ENCODE measurements at places on chromosomes 11 and 22.

- no peak for DNase-seq
Observed at GRCh38 chr11:58845386-58845785, 882 bp upstream of the GLYATL2 start.

GRCh38 chr11:111063726-111064517 lies 181.6 kb upstream of the POU2AF2 start:
- DNase-seq = no peak

DNA sequence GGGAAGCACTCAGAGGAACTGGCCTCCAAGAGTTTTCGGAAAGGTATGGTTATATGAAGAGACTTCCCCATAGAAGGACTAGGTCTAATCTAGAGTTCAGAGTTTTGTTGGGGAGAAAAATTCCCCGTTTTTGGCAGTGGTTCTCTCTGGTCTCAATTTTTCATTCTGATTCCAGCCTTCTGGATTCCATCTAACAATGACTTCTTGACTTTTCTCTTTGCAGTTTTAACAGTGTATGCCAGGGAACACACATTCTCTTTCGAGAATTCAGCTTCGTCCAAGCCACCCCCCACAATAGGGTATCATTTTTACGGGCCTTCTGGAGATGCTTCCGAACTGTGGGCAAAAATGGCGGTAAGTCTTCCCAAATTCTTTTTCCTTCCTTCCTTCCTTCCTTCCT lies 115.6 kb downstream of the CSTPP1 start:
- DNase-seq = no peak

DNA sequence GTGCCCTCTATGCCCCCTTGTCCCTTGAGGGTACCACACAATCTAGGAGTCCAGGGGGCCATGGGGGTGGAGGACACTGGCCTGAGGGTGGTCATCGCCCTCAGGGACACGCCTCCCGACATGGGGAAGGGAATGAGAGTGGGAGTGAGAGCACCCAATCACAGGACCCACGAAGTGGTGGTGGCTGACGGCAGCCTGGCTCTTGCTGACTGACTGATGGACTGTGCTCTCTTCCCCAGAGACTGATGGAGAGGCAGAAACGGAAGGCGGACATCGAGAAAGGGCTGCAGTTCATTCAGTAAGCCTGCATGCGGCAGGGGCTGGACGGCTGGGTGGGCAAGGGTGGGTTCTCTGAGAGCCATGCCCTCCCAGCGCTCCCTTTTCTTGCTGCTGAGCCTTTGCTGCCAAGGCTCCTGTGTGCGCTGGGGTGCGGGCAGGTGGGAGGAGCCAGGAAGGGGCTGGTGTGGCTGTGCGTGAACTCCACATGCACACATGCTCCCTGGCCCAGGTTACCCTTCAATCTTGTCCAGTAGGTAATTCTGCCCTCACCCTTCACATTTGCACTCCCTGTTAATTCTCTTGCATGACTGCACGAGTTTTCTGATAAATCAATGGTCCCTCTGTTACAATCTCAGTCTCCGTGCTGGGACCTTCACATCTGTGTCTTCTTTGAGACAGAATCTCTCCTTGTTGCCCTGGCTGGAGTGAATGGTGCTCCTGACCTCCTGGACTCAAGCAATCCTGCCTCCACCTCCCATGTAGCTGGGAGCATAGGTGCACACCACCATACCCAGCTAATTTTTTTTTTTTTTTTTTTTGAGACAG lies 19.3 kb downstream of the ZC3H7B start:
- no peak for DNase-seq

DNA sequence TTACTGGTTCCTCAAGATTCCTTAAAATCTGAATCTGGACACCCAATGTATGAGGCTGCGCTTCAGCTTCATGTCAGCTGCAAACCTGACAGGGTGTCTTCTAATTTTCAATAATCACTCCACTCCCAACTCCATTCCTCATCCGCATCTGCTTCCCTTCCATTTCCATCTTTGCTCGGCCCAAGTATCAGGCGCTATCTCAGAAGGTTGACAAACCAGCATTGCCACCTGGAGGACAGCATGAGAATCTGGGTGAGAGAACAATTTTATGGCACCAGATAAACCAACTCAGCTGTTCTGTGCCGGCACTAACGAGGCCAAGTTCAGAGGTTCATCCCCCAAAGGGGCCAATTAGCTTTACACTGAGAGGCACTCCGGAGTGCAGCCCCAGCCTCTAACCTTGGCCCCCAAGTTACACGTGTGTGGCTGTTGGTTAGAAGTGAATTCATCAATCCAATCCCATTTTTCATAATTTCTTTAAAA lies 79.1 kb upstream of the LMO2 start:
- no peak for DNase-seq

DNA sequence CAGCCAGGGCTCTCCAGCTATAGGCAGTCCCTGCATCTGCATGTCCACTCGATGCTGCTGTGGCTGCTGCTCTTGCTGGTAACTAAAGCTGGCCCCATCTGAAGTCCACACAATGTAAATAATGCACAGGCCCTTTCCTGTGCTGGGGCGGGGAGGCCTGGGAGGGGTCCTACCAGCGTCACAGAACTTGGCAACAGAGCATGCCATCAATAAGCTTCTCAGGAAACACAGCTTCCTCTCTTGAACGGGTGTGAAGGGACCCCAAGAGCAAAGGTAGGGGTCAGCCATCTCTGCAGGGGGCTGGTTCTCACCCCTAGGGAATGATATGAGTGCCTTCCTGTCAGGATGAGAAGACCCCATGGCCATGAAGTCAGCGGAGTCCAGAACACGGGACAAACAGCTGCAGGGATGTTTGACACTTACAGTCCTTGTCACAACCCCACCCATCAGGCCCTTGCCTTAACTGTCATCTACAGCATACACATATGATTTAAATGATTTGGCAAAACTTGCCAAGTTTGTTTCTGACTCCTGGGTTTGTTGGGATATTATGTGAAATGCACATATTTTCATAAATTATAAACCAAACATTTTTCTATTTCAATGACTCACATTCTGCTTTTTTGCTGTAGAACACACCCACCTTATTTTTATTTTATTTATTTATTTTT lies 39.1 kb upstream of the LYVE1 start:
- no peak for DNase-seq

DNA sequence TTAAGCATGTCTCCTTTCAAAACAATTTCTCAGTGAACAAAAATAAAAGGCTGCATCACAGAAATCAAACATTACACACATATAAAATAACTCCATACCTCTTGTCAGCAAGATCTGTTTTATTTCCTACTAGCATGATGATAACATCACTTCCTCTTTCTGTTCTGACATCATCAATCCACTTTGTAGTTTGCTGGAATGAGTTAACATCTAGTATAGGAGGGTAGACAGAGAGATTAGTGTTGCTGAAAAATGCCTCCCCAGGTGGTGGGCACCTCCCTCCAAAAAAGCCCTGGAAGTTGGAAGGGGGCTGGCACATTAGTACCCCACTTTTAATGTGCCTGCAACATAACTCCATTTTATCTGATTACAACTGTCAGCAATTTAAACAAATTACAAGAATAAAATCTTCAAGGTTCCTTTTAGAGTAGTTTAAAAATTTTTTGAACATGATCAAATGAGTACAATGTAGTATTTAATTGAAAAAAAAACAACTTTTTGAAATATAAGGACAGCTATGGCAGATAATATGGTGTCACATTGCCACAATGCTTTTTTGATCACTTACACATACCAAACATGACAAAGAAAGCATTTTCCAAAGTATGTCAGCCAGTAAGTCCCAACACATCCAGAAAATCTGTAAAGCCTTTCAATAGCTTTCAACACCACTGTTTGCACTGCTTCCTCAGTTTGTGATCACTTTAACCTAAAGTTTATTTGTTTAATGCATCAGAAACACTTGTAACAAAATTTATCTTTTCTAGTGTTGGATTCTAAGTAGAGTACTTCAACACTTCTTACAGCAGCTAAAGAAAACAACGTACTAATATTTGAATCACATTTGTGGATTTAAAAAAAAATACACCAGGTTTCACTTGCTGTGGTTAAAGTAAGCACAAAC lies 44.5 kb downstream of the RAB6A start:
- DNase-seq = no peak

- no peak for DNase-seq
Observed at GRCh38 chr11:58286249-58286648, 18.2 kb upstream of the OR10W1 start.

GRCh38 chr11:12629601-12630313 lies 44.5 kb upstream of the TEAD1 start:
- DNase-seq = no peak

DNA sequence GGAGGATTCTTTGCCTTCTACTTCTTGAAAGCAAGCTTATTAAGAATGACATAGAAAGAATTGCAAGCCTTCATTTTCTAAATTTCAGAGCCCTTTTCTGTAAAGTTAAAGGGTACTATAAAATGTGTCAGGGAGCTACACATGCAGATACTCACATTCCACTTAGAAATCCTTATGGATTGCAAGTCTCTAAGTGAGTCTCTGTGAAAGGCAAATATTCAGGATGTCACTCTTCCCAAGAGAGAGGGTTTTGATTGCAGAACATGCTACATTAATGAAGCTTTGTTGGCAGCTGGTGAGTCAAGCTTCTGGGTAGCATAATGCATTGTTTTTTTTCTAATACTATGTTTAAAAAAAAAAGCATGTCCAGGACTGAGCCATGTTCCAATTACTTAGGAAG lies 369.2 kb downstream of the DCDC1 start:
- DNase-seq = no peak

- DNase-seq = no peak
Observed at GRCh38 chr22:23267226-23268043, 87.1 kb downstream of the BCR start.

DNA sequence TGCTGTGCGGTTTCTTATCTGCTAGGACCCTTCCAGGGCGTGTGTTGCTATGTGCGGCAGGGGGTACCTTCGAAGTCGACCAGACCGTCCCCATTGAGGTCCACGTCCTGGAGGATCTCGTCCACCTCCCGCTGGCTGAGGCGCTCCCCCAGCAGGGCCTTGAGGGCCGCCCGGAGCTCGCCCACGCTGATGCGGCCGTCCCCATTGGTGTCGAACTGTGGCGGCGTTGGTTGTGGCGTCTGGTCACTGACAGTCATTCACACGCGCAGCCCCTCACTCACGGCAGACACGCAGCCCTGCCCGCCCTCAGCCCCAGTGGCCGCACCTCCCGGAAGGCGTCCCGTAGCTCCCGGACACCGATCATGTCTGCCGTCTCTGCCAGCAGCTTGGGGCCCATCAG lies 3.5 kb downstream of the CABP2 start:
- DNase-seq = no peak

DNA sequence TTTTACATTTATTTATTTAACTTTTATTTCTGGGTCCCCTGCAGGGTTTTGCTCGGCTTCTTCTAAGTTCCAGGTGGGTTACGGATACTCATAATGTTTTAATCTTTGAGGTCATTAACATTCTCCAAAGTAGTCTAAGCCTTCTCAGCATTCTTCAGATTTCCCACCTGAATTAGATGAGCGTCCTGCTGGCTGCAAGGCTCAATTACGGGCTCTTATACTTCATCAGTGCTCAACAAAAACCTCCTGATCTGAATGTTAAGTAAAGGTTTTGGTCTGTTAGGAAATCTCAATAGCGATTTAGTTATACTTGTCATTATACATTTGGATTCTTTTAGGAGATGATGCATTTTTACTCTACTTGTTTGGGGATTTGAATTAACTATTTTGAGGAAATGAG lies 27.3 kb upstream of the NFRKB start:
- DNase-seq = no peak

DNA sequence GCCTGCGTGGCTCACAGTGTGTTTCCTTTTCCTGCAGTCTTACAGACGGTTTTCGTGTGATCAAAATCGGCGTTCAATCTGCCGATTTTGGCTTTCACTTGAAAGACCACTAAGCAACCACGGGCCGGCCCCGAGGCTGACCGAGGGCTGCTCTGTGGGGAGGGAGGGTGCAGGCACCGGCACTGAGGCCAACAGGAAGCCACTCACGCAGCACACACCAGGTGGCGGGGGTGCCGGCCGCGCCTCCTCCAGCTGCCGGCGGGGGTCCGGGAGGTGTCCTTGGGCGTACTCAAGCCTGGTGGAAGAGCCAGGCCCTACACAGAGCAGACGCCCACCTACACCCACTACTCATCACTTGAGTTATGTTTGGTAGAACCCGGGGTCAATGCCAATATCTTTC lies 14.3 kb downstream of the TOLLIP start:
- no peak for DNase-seq

- no peak for DNase-seq
Observed at GRCh38 chr11:69111624-69112542, 43.9 kb upstream of the SMIM38 start.

GRCh38 chr22:20810645-20811044 lies 36.7 kb downstream of the SERPIND1 start:
- no peak for DNase-seq

- DNase-seq = no peak
Observed at GRCh38 chr22:46934746-46935491, 172.5 kb downstream of the TBC1D22A start.

GRCh38 chr22:39773503-39773902 lies 120.1 kb downstream of the ENTHD1 start:
- DNase-seq = no peak

- DNase-seq = no peak
Observed at GRCh38 chr22:19497245-19497644, 17.5 kb downstream of the CDC45 start.

- DNase-seq = no peak
Observed at GRCh38 chr22:37922191-37922590, 16.1 kb downstream of the MICALL1 start.

GRCh38 chr11:36452236-36452940 lies 57.7 kb downstream of the TRAF6 start:
- DNase-seq = no peak

DNA sequence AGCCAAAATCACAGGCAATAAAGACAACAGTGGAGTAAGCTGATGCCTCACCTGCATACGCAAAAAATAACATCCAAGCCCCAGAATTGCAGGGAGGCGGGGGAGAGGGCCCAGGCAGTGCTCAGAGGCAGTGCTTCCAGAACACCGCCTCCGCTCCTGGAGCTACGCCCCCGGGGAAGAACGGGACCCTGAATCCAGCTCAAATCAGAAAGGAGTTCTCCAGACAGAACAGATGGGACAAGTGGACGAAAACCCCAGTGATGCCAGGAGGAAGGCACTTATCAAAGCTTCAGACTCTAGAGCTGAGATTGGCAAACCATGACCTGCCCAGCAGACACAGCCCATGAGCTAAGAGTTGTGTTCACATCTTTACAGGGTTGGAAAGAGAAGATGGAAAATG lies 683.9 kb downstream of the TBC1D22A start:
- no peak for DNase-seq

GRCh38 chr22:37334859-37335805 lies 52.8 kb downstream of the CYTH4 start:
- no peak for DNase-seq

GRCh38 chr11:6006395-6006794 lies 351 bp downstream of the OR56A4 start:
- no peak for DNase-seq

Data from stimulated activated CD8-positive, alpha-beta memory T cell treated with anti-CD3 and anti-CD28 coated beads, Interleukin-15, amount 100 ng/mL, for 24 hours (primary cell).